Cardiac septum (tissue), 1 donor: ENCODE measurements at places on chromosomes 1 and 21. TPM values are rescaled to one million over a fixed set of nuclear protein-coding genes. Genes with fewer than 3 reads are reported as not detected.

- no peak for DNase-seq
Measured at GRCh38 chr1:111535256-111536191, 32.1 kb upstream of the ADORA3 start.

DNA sequence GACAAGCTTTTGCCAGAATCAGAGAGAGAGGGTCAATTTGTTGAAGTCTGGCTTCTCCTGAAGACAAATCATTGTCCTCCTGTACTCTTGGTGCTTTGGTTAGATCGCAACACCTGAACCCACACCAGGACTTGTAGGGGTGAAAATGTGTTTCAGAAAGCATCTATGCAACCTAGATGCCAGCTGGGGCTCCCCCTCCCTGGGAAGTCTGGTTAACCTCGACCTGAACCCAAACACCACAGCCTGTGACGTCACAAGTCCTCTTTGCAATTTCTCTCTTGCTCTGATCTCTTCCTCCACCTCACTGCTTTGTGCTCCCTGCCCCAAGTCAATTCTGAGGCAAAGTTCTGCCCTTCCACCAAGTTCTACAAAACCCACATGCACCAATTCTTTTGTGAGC is 42.8 kb upstream of the USP24 start:
- DNase-seq, result no peak

- no peak for DNase-seq
Measured at GRCh38 chr1:183517401-183517800, 45.1 kb downstream of the SMG7 start.

The AKIRIN1 gene
- 60.0 TPM for total RNA-seq

- peak; percentile 92 for DNase-seq
Measured at GRCh38 chr1:21261551-21262292, 28.5 kb downstream of the ECE1 start.

DNA sequence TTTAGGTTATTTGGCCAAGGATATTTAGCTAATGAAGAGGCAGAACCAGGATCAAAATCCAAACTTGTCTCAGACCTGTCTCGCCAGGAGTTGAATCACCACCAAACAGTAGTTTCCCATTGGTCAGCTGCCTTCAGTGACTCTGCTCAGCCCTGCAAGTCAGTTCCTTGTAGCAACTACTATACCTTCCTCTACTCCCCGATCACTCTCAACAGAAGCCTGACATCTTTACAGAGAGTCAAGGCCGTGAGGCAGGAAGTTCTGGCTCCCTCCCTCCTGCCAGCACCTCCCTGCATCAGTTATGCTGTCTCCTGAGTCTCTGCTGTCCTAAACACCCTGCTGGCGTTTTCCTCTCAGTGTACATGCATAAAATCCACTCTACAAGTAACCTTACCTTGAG is 13.2 kb downstream of the PSMD4 start:
- no peak for DNase-seq

DNA sequence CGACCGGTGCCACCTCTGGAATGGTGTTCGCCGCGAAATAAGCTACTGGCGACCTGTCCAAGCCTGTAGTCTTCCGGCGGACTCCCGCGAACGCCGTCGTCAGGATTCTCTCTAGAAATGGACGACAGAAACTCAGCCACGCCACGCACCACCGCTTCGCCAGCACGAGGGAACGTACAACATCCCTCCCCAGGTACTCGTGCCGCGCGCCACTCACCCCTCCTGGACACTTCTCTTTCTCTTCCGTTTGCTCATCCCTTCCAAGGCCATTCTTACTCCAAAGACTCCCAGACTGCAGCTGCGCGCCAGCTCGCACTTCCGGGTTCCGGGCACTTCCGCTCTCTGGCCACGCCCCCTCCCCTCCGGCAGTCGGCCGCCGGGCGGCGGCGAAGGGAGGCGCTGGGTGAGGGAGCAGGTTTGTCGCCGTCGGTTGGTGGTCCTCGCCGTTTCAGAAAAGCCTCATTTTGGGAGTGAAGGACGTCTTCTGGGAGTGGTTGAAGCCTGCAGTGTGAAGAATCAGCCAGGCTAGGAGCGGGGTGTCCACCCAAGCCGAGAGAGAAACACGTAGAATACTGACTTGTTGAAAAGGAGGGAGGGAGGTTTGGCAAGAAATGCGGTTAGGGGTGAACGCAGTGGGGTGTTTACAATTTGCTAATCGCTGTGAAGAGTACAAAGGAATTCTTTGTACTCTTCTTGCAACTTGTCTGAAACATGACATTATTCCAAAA is at the start of gene RBM34:
RBM34 (minus strand) TSS at position 294 of the 728 bp plus-strand sequence; CDS start at position 270, 24 bp downstream.
- DNase-seq, result peak; percentile 97

DNA sequence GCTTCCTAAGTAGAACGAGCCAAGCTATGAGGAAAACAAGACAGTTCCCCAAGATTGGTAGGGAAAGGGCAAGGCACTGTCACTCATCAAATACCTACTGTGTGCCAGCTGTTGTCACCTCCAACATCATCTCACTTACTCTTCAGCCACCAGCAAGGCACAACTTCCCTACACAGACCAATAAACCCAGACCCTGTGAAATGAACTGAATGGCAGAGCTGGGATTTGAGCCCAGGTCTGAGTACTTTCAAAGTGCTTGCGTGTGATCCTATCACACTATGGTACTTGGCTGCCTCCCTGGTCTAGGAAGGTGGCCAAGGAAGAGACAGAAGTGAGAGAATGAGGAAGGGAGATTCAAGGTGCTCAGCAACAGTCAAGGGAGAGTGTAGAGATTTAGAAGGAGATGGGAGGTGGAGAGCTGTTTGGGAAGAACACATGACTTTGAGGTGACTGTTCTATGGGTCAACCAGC is 16.7 kb upstream of the TRIM63 start:
- no peak for DNase-seq

- no peak for DNase-seq
Measured at GRCh38 chr1:82177192-82177591, 376.5 kb downstream of the ADGRL2 start.

The SLC26A9 gene
- total RNA-seq, result 9.8 TPM

- DNase-seq, result no peak
Measured at GRCh38 chr1:46479744-46480350, 9.8 kb upstream of the DMBX1 start.

- DNase-seq, result no peak
Measured at GRCh38 chr1:117388328-117388727, 21.1 kb downstream of the MAN1A2 start.
